ENCODE measurements at places on chromosomes 3 and 15. TPM values are rescaled to one million over a fixed set of nuclear protein-coding genes. Genes with fewer than 3 reads are reported as not detected.

- DNase-seq = no peak
Measured at GRCh38 chr15:64975390-64975789, 14.3 kb downstream of the SPG21 start.

IQCH gene
- 8.0 TPM for total RNA-seq

DNA sequence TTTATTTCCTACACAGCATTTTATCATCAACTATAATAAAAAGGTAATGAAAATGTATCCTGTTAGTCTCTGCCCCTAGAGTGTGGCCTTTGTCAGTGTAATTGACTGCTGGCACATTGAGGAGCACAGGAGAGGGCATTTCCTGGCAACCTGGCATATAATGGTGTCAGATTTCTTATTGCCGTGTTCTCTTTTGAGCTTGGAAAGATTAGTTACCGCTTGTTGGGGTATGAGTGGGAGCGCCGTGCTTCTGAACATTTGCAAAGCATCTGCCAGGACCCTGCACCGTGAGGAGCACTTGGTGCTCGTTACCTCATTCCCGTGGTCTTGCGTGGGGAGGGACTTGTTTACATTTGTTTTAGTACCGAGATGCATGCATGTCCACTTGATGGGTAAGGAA, 124.4 kb downstream of the PTPRG start:
- DNase-seq = no peak

DNA sequence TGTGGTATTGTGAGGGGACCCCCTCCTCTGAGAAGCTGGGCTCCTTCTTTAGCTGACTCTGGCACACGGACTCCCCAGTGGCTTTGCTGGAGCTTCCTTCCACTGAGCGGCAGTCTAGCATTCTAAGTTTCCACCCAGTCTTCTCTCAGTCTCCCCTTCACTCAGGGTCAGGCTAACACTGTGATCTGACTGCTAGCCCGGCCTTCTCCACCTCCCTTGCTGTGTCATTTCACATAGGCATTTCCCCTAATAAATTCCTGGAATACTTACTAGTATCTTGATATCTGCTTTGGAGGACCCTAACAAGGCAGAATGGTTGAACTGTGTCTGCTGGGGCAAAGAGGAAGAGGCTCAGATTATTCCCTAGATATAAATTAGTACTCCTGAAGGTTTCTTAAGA, 106.2 kb upstream of the THBS1 start:
- no peak for DNase-seq

C3orf20 gene
- 0.92 TPM for total RNA-seq

SAMMSON gene
- total RNA-seq = not detected

- DNase-seq = no peak
Measured at GRCh38 chr3:13031621-13032020, 41.6 kb downstream of the IQSEC1 start.

DNA sequence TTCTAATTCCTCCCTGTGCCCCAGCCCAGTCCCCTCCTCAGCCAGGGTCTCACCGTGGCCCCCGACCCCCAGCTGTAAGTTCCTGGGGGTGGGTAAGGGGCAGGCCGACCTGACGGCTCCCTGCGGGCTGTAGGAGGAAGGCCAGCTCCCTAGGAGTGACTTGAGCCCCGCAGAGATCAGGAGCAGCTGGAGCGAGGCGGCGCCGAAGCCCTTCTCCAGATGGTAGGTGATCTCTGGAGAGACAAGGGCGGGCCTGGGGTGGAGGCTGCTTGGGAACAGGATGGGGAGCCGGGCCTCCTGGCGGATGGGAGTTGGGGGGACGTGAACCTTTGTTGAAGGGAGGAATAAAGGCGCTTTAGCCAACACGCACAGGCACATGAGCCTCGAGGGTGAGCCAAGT, 4.2 kb downstream of the SLC28A1 start:
- DNase-seq = no peak

DNA sequence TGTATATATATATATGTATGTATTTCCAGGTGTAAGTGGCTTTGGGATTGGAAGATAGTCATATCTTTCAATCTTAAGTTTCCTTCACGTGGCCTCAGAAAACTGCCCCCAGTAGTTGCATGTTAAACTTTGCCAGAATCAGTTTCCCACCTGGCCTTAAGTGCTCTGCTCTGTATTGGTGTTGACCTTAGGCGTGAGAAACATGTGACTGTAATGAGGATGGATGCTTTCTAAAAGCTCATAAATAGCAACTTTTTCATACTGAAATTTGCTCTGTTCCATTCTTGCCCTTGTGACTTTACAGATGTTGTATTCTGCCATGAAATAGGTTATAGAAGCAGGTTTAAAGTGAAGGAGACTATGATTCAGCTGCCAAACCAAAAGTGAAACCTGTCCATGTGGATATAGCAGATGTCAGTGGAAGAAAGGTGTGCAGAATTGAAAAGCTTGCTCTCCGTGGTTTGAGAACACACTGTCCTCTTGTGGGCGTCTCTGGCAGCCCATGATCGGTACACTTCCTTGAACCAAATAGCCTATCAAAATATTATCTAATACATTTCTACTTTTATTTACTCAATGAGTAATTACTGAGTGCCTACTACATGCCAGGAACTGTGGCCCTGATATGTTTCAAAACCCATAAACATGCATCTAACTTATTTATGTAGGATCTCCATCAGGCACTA, 15.8 kb downstream of the SCG5 start:
- DNase-seq = no peak

- peak; percentile 45 for DNase-seq
Measured at GRCh38 chr3:149566292-149566975, 91.4 kb downstream of the WWTR1 start.

GRCh38 chr3:25635038-25635437, 29.7 kb downstream of the TOP2B start:
- no peak for DNase-seq

DNA sequence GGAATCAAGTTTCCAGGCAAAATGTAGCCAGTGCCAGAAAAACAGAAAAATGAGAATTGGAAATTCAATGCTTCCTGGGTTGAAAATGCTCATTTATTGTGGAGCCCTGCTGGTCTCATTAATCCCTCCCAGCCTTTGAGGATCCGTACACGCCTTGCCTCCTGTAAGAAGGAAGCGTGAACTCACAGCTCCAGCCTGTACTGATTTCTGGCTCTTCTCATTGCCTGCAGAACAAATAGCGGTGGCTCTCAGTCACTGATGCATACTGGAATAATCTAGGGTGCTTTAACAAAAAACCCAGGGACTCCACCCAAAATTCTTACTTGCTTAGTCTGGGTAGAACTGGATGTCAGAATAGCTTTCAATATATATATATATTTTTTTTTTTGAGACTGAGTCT, 29.3 kb upstream of the SLC24A5 start:
- no peak for DNase-seq

DNA sequence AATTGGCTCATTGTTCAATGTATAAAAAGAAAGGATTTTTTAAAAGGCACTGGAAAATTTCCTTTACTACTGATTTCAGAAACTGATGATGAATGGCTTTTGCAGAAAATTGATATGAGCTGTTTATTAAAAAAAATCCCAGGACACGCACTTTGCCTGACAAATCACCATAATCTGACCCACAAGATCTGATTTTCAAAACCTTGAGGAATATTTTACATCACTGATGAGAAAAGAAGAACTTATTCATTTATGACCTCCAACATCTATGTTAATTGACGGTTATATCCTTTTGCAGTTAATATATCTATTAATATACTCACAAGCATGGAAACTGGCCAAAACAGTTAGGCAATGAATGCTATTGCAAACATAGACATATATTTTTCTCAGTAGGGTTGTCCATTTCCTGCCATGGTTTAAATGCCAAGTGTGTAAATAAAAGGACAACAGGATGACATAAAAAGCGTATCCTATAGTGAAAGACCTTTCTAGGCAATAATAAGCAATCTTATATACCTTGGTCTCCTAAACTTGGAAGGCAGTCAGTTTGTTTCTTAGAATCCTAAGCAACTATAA, 109.7 kb upstream of the SLC7A14 start:
- DNase-seq = peak; percentile 50

- DNase-seq = no peak
Measured at GRCh38 chr3:11601446-11602238, 42.1 kb downstream of the VGLL4 start.

CCR8 gene
- total RNA-seq = not detected

DNA sequence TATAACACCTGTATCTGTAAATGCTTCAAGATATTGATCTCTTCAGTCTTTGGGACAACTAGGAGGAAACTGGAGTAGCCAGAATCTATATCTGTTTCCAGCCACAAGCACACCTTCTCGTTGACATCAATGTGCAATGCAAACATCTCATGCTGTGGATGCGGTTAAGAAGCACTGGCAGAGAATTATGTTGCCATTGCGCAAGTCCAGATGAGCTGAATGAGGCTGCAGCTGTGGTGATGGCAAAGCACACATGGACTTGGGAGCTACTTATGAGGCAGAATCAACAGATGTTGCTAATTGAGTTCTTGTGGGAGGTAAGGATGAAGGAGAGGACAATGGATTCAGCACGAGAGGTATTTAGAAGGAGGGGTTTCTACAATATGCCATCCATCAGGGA, 90.9 kb downstream of the STRIT1 start:
- DNase-seq = no peak
